ENCODE measurements at places on chromosomes 3 and 15.

- DNase-seq = no peak
- H3K4me1 ChIP-seq = no peaks in the 10 kb centered on the region
- no peaks in the 10 kb centered on the region for H3K27me3 ChIP-seq
Observed at GRCh38 chr15:39296955-39297354, 283.9 kb upstream of the THBS1 start.

GRCh38 chr15:65184305-65184867 is 756 bp downstream of the CLPX start:
- H3K4me1 ChIP-seq = peaks cover 12% of the 10 kb centered on the region
- peak; percentile 59 for DNase-seq
- H3K4me3 ChIP-seq = peak overlapping the region; percentile 70
- no peaks in the 10 kb centered on the region for H3K27me3 ChIP-seq

DNA sequence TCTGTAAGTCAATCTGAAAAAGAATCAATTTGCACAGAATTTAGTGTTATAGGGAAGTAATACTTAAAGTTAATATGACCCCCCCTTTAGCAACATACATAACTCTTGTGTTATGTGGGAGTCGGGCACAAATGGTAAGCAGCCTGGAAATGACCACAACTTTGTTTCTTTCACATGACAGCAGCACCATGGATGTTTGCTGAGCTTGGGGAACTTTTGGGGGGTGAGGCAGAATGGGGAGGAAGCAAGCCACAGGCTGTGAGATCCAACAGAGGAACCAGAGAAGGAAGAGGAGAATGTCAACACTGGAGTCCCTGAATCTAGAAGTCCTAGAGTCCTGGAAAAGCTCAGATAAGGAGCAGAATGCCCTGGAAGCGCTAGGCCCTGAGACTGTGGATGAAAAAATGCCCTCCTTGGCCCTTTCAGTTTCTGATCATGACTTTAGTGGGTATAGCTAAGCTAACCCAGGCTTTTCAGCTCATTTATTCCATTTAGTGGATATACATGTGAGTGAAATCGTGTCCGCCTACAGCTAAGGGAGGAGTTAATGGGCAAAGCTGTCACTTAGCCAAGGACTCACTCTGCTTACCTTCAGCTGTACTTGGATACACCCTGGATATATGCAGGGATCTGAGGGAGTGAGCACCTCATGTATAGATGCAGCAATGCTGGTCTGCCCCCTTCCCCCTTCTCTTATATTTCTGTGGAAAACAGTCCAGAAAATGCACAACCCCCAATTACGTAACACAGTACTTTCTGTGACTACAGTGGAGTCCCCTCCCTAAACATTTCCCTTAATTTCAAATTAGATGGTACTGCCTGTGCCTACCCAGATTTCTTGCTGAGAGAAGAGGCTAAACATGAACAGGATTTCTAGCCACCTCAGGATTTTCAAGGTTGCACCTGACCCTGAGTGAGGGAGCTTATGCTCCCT is 39.1 kb downstream of the CFAP91 start:
- no peak overlapping the region for H3K27ac ChIP-seq
- H3K27me3 ChIP-seq = peaks cover 6% of the 10 kb centered on the region
- no peak overlapping the region for H3K4me3 ChIP-seq

DNA sequence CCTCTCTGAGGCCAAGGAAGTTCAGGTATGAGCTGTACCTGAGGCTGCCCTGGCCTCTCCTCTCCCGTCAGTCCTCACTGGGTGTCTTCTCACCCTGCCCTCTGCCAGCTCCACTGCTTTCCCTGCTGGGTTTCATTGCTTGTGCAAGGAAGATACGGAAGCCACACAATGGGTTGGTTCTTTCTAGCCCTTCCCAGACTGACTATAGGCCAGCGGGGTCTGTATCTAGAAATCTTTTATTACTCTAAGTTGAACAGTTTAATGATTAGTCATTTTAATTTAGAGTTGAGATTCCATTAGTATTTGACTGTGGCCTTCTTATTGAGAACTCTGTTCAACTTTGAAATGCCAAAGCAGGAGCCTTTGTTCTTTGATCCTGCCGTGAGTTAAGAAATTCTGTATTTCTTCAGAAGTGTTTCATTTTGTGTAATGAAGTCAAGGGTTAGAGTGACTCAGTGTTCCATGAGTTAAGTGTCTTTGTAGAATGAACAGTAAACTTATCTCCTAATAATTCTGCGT is 16.2 kb downstream of the C3orf62 start:
- no peaks in the 10 kb centered on the region for H3K36me3 ChIP-seq
- H3K4me1 ChIP-seq = no peaks in the 10 kb centered on the region
- DNase-seq = no peak
- no peak overlapping the region for H3K4me3 ChIP-seq
- no peak overlapping the region for H3K27ac ChIP-seq

GRCh38 chr3:39447637-39448483 is 19.6 kb upstream of the MOBP start:
- H3K36me3 ChIP-seq = no peaks in the 10 kb centered on the region
- H3K4me3 ChIP-seq = no peak overlapping the region
- H3K27me3 ChIP-seq = 0 out of 3 replicates have a peak, but pooled peaks cover 5% of the 10 kb centered on the region
- DNase-seq = peak; percentile 85

DNA sequence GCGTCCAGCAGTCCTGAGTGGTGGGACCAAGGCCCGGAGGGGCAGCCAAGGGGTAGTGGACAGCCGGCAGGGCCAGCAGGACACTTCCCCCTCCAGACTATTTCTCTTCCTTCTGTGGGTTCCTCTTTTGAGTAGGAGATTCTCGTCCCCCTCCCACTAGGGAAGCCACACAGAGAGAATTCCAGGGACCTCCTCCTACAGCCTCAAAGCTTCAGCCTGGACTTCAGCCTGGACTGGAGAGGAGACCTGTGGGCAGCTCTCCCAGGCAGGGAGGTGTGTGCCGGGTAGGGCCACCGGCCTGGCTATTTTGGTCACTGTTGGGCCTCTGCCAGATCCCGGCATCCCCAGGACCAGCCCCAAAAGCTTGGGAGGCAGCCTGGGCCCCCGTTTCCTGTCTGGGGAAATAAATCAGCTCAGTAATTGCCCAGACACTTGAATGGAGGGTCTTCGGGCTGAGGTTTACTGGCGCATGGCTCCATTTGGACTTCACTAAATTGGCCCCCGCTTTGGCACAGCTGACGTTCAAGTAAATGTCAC is 1.3 kb downstream of the SLC6A6 start:
- H3K4me3 ChIP-seq = peak overlapping the region; percentile 92
- no peak for DNase-seq
- peaks cover 62% of the 10 kb centered on the region for H3K4me1 ChIP-seq
- peaks cover 50% of the 10 kb centered on the region for H3K36me3 ChIP-seq
- peak overlapping the region; percentile 91 for H3K27ac ChIP-seq

- no peak overlapping the region for H3K4me3 ChIP-seq
- no peaks in the 10 kb centered on the region for H3K36me3 ChIP-seq
- H3K4me1 ChIP-seq = no peaks in the 10 kb centered on the region
- no peak for DNase-seq
Observed at GRCh38 chr3:179788996-179789395, 136.2 kb downstream of the USP13 start.

- no peak overlapping the region for H3K27ac ChIP-seq
- H3K4me1 ChIP-seq = peaks cover 21% of the 10 kb centered on the region
- DNase-seq = no peak
- H3K27me3 ChIP-seq = no peaks in the 10 kb centered on the region
- no peaks in the 10 kb centered on the region for H3K36me3 ChIP-seq
Observed at GRCh38 chr3:40340541-40341170, 31.1 kb downstream of the EIF1B start.

DNA sequence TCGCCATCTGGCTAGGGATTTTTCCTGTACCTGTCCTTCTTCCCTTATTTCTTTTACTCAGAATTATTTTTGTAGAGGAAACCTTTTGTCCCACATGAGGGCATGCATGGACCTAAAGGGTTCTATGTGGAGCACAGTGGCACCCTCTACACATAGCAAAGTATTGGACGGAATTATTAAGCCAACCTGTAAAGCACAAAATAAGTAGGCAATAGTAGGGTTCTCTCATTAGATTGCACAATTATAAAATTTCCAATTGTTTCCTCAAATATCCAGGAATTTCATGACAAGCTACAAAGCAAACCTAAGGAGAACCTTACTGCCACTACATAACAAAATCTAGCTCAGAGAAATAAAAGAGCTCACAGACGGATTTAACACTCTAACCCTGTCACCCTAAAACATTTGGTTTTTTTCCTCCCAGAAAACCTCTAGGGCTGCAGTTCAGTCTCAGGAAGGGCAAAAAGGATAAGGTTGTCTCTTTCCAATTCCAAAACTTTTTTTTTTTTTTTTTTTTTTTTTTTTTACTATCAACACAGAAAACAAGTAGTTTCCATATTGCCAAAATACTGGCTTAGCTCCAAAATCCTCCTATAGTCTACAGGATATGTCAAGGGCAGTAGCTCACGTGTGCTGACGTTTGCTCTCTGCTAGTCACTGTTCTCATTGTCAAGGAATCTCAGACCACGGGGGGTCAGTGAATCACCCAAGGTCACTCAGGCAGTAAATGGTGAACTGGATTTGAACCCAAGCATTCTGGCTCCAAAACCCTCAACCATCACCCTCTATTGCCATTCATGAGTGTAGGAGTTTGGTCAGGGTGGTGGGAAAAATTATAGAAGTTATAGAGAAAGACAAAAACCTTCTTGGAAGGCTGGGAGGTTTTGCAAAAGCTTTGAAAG is 52.3 kb downstream of the NCEH1 start:
- H3K27me3 ChIP-seq = no peaks in the 10 kb centered on the region
- no peak overlapping the region for H3K4me3 ChIP-seq
- H3K27ac ChIP-seq = no peak overlapping the region
- H3K4me1 ChIP-seq = no peaks in the 10 kb centered on the region

GRCh38 chr3:103657756-103658155 is 1222.9 kb downstream of the ZPLD1 start:
- no peaks in the 10 kb centered on the region for H3K36me3 ChIP-seq
- H3K4me3 ChIP-seq = no peak overlapping the region
- no peaks in the 10 kb centered on the region for H3K27me3 ChIP-seq
- DNase-seq = no peak

GRCh38 chr3:190182418-190183043 is 61.8 kb upstream of the P3H2 start:
- no peak for DNase-seq
- no peaks in the 10 kb centered on the region for H3K4me1 ChIP-seq
- H3K27ac ChIP-seq = no peak overlapping the region

DNA sequence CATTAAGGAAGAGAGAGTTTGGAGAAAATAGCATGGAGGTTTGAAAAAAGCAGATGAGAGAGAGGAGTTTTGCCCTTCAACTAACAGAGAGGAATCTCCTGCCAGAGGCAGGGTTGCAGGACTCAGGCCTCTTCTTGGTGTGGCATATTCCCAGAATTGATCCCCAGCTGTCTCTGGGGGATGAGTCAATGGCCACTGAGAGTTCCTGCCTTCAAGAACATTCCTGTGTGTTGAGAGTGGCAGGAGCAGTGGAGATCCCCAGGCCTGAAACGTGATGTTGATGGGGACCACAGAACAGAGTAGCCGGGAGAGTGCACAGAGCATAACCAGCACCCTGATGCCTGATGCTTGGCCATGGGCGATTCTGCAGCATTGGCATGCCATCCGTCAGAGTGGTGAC is 348.4 kb upstream of the THBS1 start:
- no peak for DNase-seq
- H3K4me1 ChIP-seq = no peaks in the 10 kb centered on the region
- H3K4me3 ChIP-seq = no peak overlapping the region
- no peaks in the 10 kb centered on the region for H3K36me3 ChIP-seq
- no peak overlapping the region for H3K27ac ChIP-seq
- H3K27me3 ChIP-seq = no peaks in the 10 kb centered on the region

GRCh38 chr3:188584958-188585689 is 431.2 kb downstream of the LPP start:
- no peak overlapping the region for H3K27ac ChIP-seq
- no peaks in the 10 kb centered on the region for H3K27me3 ChIP-seq
- H3K36me3 ChIP-seq = no peaks in the 10 kb centered on the region
- H3K4me1 ChIP-seq = no peaks in the 10 kb centered on the region
- DNase-seq = no peak
- no peak overlapping the region for H3K4me3 ChIP-seq

- H3K36me3 ChIP-seq = no peaks in the 10 kb centered on the region
- no peak overlapping the region for H3K27ac ChIP-seq
- no peak for DNase-seq
Observed at GRCh38 chr3:119641416-119641815, 19.0 kb downstream of the POPDC2 start.

GRCh38 chr3:111813441-111813840 is 45.6 kb upstream of the PHLDB2 start:
- no peaks in the 10 kb centered on the region for H3K36me3 ChIP-seq
- DNase-seq = no peak
- no peaks in the 10 kb centered on the region for H3K27me3 ChIP-seq
- H3K4me1 ChIP-seq = no peaks in the 10 kb centered on the region

- no peaks in the 10 kb centered on the region for H3K27me3 ChIP-seq
- H3K4me1 ChIP-seq = no peaks in the 10 kb centered on the region
- peaks cover 52% of the 10 kb centered on the region for H3K36me3 ChIP-seq
- H3K27ac ChIP-seq = no peak overlapping the region
- DNase-seq = no peak
Observed at GRCh38 chr15:95659656-95660055, 670.8 kb upstream of the NR2F2 start.

DNA sequence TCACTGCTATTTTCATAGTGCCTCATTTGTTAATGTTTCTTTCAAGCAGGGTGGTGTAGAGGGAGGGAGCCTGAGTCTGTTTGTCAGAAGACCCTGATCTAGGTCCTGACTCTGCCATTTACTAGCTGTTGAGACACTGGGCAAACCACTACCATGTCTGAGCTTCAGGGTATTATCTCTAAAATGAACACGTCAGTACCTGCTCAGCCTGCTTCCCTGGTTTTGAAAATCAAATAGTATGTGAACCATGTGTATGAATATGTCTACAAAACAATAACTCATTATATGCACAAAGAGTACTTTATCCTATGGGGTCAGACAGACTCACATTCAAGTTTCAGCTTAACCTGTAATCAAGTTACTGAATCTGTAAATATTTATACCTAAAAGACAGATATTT is 25.1 kb downstream of the SYNPR start:
- H3K4me3 ChIP-seq = no peak overlapping the region
- H3K27me3 ChIP-seq = no peaks in the 10 kb centered on the region
- no peaks in the 10 kb centered on the region for H3K36me3 ChIP-seq
- no peak for DNase-seq
- H3K4me1 ChIP-seq = no peaks in the 10 kb centered on the region

DNA sequence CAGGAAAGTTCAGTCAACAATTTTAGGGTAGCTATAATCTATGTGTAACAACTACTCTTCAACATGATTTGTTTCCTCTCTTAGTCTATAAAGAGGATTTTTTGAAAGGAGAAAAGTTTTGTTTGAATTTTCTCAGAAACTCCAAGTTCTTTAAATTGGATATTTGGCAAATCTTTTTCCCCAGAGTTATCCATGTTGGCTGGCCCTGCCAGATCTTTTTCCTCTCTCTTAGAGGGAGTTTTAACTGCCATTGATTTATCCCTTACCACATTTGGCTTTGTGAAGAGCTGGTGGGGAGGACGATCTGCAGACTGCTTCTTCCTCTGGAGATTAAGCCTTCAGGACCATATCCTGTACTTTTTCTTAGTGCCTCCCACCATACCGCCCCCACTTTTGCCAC is 64.9 kb upstream of the ROPN1 start:
- no peaks in the 10 kb centered on the region for H3K36me3 ChIP-seq
- no peaks in the 10 kb centered on the region for H3K27me3 ChIP-seq
- H3K27ac ChIP-seq = no peak overlapping the region
- DNase-seq = no peak

- no peaks in the 10 kb centered on the region for H3K36me3 ChIP-seq
- H3K4me1 ChIP-seq = no peaks in the 10 kb centered on the region
- H3K27ac ChIP-seq = no peak overlapping the region
Observed at GRCh38 chr3:31185062-31185357, 290.5 kb upstream of the GADL1 start.

Data from K562 (cell line).